Caco-2 (cell line): ENCODE measurements at places on chromosomes 2 and 18.

DNA sequence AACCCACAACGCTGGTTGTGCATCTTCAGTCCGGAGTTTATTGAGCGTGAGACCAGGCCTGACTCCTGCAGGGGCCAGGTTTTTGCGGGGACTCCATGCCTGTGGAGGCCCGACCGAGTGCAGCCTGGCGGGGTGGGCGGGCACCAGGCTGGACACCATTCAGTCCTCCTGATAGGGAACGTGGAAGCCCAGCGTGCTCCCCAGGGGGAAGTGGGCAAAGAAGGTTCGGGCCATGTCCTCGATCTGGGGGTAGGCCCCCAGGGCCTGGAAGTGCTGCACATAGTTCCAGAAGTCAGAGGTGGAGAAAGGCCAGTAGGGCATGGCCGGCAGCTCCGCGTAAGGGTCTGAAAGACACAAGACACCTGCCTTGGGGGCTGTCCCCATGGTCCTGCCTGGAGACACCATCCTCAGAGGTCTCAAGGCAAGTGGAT is 1.4 kb downstream of the OTOS start:
- no peak for DNase-seq

DNA sequence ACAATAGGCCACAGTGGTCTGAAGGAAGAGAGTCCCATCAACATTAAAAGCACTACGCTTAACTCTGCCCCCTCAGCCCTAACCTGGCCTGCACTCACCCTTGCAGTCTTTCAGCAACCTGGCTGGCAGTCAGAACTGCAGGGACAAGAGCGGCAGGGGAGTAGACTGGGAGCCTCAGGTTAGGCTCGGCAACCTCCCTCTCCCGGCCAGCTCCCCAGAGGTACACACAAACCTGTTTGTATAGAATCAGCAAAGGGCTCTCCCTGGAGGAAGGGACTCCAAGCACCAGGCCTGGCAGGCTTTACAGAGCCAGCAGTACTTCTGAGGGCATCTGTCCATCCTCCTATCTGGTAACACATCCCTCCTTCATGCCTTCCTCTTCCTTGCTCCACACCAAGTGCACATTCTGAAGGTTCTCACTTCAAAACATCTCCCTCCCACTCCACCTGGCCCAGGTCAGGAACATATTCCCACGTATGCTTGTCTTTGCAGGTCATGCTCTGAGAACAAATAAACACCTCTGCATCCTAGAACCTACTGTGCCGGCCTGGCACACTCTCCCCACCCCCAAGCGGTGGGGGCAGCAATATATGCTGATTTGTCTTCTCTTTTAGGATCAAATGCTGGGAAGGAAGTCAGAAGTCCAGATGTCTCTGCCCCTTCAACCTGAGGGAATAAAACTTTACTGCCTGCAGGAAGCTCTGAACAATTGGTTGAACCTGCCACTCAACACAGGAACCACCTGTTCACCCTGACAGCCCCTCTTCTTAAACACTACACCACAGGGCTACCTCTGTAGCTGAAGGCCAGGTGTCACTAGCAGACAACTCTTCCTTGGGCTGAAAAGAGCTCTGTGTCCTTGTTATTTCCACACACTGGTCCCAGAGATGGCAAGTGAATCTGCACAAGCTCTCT is 12.6 kb upstream of the SFXN5 start:
- DNase-seq: no peak

DNA sequence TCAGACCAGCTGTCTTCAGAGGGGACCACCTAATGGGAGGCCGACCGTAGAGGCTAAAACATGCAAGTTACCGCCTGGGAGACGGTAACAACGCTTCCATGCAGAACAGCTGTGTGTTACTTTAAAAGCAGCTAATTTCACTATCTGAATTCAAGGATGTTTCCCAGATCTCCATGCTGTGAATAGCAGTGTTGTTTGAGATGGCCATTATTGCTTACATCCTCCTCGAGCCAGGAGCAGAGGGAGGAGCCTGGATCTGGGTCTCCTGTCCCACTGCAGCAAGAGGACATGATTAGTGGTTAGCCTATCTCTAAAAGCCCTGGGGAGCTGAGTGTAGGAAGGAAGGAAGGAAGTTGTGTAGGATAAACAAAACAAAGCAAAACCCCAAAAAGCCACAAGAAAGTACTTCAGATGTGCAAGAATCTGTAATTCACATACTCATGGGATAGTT is 50.9 kb downstream of the ACTR2 start:
- no peak for DNase-seq

DNA sequence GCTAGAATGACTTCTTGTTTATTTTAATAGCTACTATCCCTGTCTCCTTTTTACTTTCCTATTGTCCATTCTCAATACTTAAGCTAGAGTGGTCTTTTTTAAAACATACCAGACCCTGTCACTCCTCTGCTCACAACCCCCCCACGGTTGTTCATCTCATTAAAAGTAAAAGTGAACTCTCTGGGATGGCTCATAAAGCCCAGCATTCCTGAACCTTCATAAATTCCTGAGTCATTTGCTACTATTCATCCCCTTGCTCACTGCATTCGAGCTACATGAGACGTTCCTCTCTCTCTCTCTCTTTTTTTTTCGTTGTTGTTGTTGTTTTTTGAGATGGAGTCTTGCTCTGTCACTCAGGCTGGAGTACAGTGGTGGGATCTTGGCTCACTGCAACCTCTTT is 148.7 kb upstream of the DSEL start:
- no peak for DNase-seq

DNA sequence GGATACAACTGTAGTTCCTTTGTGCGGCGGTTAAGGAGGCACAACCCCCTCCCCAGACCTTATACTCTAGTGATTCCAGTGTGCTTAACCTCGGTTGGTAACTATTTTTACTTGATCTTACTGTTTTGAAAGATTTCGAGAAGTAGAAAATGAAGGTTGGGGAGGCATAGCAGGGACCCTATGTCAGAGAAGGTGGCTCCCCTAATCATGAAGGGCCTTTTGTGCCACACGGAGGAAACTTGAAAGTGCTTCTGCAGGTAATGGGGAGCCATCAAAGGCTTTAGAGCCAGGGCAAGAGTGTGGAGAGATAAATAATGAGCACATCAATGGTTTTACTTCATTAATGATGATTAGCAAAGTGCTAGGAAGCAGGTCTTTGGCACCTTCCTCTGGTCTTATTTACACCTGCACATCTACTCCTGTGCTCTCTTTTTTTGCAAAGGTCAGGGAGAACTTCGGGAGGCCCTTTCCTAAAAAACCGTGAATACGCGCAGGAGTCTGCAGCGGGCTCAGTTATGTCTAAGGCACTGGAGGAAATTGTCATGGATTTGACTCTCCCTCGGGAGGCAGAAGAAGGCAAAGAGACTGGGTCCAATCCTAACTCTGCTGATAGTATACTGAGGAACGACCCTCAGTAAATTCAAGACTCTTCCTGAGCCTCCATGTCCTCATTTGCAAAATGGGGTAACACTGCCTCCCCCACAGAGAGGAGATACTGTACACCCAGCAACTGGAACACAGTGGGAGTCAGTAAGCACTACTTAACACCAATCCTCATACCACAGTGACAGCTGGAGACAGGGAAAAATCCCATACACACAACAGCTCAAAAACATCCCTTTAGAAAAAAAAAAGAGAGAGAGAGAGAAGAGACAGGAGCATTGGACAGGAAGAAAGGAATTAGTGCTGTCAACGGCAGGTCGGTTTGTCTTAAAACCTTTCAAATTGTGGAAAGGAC is 81.6 kb downstream of the DDX1 start:
- no peak for DNase-seq

DNA sequence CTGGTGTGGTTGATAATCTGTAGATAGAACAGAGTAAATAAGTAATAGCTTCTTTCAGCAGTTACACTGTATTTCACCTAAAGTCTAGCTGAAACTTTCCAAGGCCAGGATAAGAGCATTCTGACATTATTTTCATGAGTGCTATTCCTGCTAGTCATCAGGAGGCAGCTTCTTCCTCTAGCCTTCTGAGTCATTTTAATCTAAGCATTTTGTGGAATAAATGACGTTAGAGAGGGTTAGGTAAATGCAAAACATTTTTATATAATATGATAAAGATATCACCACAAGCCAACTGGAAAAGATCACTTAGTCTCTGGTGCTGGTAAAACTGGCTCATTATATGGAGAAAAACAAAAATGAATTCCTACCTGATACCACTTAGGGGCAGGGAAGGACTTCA is 138.5 kb downstream of the MEP1B start:
- no peak for DNase-seq

DNA sequence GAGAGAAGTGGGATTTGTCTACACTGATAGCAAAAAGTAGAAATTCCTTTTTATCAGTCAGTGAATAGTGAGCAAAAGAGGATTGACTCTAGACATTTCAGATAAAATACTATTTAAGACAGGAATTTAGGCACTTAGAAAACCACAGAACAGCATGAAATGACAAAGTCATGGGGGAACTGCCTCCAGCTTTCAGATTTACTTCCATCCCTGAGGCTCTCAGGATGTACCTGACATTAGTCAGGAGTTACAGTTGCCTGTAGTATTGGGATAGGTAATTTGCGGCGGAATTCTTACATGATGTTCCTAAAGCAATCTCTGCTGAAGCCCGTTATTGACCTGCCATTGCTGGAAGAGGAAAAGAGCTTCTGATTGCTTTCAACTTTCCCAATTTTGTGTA is 337.1 kb upstream of the MAP2 start:
- no peak for DNase-seq

GRCh38 chr2:42425697-42426096 is 64.7 kb upstream of the COX7A2L start:
- no peak for DNase-seq

DNA sequence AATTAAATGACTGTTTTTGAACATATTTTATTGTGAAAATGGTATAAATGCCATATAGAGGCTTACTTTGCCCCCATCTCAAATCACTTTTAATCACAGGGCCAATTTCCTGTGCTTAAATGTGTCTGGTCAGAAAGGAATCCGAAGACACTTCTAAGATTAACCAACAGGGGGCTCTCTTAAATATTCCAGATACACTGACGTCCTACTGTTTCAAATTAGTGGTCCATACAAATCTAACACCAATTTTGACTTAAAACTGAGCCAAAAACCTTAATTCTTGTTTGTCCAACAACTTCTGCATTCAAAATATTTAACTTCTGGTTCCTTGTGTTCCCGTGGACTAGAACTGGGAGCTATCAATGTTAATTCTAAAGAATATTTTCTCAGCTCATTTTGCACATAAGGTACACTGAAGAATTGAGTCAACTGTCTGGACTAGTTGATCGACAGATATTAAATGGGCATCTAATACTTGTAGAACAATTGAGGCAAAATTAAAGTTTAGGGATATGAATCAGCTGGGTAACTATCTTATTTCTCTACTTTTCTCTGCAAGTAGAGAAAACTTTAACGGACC is 557.5 kb downstream of the ARHGAP15 start:
- DNase-seq: no peak
